ENCODE measurements at places on chromosomes 3 and 15. TPM values are rescaled to one million over a fixed set of nuclear protein-coding genes. Genes with fewer than 3 reads are reported as not detected.

GRCh38 chr3:5080779-5081550, 41.1 kb upstream of the ARL8B start:
- no peaks in the 10 kb centered on the region for H3K4me1 ChIP-seq
- no peak overlapping the region for H3K4me3 ChIP-seq
- no peaks in the 10 kb centered on the region for H3K27me3 ChIP-seq
- DNase-seq: no peak
- no peaks in the 10 kb centered on the region for H3K36me3 ChIP-seq

SENP7 gene
- total RNA-seq: 55.1 TPM

GRCh38 chr3:135499426-135499825, 466.1 kb upstream of the PPP2R3A start:
- no peaks in the 10 kb centered on the region for H3K36me3 ChIP-seq
- no peak for DNase-seq
- H3K27ac ChIP-seq: no peak overlapping the region
- H3K4me1 ChIP-seq: no peaks in the 10 kb centered on the region
- H3K27me3 ChIP-seq: no peaks in the 10 kb centered on the region
- no peak overlapping the region for H3K4me3 ChIP-seq

GRCh38 chr15:59282515-59283337, 76.1 kb downstream of the LDHAL6B start:
- no peaks in the 10 kb centered on the region for H3K27me3 ChIP-seq
- no peaks in the 10 kb centered on the region for H3K36me3 ChIP-seq
- no peak overlapping the region for H3K4me3 ChIP-seq
- H3K4me1 ChIP-seq: peaks cover 3% of the 10 kb centered on the region
- no peak for DNase-seq
- H3K27ac ChIP-seq: no peak overlapping the region

IL16 gene
- total RNA-seq: 11.1 TPM

SOX2 gene
- 0.35 TPM for total RNA-seq

Measured in thoracic aorta (tissue), 2 donors.